ENCODE measurements at places on chromosomes 4 and X.

GRCh38 chrX:111857534-111858060 lies 18.4 kb upstream of the TRPC5OS start:
- no peak for DNase-seq

- no peak for DNase-seq
Measured at GRCh38 chr4:76253511-76253910, 2.0 kb downstream of the FAM47E start.

DNA sequence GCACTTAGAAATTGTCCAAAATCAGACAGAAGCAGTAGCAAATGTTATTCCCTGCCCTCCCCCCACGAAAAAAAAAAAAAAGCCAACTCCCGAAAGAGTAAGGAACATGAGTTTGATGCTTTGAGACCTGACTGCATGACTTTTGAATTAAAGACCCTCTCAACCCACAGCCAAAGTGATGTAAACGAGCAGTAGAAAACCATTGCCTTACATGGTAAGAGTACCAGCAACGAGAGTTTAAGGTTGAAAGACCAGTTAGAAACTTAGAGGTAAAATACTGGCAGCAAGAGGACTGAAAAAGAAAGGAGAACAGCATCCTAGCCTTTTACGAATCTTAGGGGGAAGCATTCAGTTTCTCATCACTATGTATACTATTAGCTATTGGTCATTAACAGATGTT lies 10.0 kb upstream of the ANXA10 start:
- DNase-seq: no peak

DNA sequence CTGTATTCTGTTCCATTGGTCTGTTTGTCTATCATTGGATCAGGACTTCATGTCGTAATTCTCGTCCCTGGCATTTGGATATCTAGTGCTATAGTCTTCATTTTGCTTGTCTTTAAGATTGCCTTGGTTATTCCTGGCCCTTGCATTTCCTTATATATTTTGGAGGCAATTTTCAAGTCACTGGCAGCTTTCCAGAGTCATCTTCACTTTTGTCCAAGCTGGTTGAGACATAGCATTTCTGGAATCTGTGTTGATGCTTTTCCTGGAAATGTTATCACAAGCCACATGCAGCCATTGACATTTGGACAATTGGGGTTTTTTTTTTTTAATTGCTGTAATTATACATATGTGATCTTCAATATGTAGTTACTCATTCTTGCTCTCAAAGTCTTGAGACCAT lies 45.2 kb upstream of the HGFAC start:
- DNase-seq: no peak

GRCh38 chr4:3363411-3364141 lies 70.8 kb downstream of the RGS12 start:
- DNase-seq: no peak

DNA sequence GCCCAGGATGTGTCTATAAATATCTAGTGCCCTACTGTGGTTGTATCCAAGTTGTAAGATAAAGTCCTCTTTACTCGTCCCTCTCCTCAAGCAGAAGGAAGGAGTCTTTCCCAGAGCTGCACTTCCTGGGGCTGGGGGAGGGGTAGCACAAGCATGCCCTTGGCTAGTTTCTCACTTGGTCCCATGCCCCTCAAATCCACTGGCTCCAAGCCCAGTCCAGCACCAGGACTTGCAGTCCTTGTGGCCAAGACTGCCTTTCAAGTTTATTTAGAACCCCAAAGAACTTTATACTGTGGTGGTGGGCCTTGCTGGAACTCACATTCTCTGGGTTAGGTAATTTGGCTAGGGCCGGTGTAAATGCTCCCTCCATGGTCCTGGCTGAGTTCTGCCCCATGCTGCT lies 43.2 kb upstream of the SLC10A4 start:
- no peak for DNase-seq

GRCh38 chrX:72572248-72573157 lies at the start of gene HDAC8:
Gene HDAC8, minus strand, starts transcription at chrX:72572843. Its CDS starts 82 bp downstream, at chrX:72572761.
- peak; percentile 21 for DNase-seq

- DNase-seq: no peak
Measured at GRCh38 chr4:108429662-108430061, 190.7 kb upstream of the RPL34 start.

DNA sequence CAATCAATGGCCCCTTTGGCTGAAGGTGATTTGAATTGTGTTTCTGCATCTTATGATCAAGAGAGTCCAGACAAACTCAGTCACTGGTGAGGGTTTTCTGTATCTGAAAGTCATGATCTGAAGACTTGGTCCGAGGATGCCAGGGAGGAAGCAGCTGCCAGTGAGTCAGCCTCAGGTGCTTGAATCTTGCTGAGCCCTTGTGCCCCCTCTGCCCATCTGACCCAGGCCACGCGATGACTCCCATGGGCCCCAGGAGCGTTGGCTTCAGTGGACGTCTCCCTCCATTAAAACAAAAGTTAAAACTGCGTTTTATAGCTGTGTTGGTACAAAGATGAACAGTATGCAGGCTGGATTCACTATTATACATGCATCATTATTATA lies 62.0 kb downstream of the HTRA3 start:
- no peak for DNase-seq

DNA sequence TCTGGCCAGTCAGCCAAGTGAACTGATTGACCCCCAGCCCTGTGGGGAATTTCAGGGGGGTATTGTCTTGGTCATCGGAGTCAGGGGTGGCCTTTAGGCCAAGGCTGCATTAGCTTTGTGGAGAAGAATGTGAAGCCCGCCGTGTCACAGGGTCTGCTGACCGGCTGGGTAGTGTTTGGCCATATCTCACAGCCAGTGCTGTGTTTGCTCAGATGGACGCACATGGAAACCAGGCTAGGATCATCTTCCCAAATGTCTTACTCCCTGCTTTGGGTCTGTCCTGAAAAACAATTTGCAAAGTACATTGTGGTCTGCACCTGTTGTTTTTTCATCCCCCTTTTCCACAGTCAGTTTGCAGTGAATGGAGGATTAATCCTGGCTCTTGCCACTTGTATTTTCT lies 13.0 kb downstream of the TMEM164 start:
- no peak for DNase-seq

DNA sequence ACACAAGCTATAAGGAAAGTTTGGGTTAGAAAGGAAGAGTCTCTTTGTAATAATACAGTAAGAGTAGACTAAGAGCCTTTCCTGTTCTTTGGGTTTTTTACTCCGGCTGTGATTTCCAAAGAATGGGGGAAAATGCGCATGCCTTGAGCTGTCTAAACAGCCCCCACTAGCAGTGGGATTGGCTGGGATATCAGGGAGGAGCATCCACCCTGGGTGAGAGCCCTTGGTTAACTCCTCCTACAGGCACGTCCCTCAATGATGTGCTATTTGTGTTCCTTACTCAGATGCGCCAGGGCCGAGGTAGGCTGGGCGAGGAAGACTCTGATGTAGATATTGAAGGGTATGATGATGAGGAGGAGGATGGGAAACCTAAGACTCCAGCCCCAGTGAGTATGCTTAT lies 74.0 kb upstream of the OGT start:
- no peak for DNase-seq

GRCh38 chr4:181272422-181272821 lies 970.8 kb upstream of the TENM3 start:
- DNase-seq: no peak

GRCh38 chr4:77263247-77263646 lies 106.2 kb downstream of the CCNG2 start:
- no peak for DNase-seq

DNA sequence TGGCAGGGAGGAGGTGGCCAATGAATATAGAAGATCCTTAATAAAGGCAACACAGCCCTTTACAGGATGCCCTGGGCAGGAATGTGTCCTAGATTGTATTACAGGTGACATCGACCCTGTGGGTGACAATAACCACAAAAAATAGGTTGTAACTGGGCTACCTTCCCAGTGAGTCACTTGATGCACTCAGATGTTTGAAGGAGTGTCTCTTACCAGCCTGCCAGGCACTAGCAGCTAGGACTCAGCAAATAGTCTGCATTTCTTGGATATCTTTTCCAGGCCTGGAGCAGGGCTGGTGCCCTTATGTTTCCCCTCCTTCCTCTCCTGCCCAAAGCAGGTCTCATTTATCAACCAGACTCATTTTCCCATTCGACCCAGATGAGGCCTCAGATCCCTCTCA lies 50.9 kb upstream of the TMEM164 start:
- DNase-seq: no peak

GRCh38 chrX:39813631-39814277 lies 284.0 kb downstream of the BCOR start:
- DNase-seq: no peak

GRCh38 chrX:39629001-39629400 lies 468.8 kb downstream of the BCOR start:
- DNase-seq: no peak

DNA sequence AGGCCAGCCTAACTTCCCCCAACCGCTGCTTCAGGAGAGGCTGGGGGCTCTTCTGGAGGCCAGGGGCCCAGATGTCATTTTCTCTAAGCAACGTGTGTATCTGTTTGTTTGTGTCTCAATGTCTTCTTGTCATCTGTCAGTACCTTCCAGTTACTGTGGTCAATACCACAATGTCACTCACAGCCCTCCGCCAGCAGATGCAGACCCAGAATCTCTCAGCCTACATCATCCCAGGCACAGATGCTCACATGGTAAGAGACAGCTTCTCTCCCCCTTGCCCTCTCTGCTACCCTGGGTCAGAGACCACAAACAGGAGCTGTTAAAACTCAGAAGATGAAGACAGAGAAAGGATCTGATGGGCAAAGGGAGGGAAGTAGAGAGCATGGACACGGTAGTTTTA lies 5.0 kb downstream of the XPNPEP2 start:
- DNase-seq: no peak

- DNase-seq: no peak
Measured at GRCh38 chr4:68368691-68369131, 18.8 kb upstream of the YTHDC1 start.

DNA sequence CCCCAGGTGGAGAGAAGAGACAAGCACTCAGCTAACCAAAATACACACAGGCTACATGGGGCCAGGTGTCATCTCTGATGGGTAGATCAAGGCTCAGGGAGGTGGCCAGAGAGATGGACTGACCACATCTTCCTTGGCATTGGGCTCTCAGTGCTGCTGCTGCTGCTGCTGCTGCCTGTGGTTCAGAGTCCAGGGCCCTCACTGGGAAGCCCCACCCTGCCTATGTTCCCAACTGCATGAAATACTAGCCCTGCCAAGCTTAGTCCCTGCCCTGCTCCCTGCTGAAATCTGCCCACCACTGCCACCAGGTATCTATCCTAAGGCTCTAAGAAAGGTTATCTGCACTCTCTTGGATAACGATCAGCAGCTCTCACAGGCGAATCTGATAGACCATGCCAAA lies 118.7 kb downstream of the EFHC2 start:
- DNase-seq: no peak

GRCh38 chr4:40564815-40565483 lies 64.7 kb downstream of the RBM47 start:
- no peak for DNase-seq

GRCh38 chr4:92060333-92060732 lies 243.4 kb upstream of the GRID2 start:
- no peak for DNase-seq

DNA sequence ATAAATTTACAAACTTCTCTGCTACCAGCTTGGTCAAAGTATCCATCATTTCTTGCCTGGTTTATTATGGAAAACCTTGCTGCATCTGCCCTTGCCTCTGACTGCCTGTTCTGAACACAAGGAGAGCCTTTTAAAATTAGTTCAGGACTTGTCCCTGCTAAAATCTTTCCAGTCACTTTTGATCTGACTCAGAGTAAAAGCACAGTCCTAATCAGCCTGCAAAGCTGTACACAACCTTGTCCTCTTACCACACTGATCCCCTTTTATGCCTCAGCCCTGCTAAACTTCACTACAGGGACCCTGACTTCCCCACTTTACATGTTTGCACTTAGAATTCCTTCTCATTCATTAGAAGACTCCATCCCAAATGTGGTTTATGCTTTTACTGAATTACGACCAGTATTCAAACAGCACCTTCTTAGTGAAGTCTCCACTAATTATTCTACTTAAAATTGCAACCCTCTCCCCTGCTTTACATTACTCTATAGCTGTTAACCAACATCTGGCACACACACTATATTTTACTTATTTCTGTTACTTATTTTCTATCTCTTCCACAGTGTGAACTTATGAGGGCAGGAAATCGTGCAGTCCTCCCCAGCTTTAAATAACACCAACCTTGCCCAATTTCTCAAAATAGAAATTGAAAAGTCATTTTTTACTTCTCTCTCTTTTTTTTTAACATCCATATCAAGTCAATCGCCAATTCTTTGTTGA lies 6.3 kb downstream of the GABRA4 start:
- DNase-seq: no peak

- DNase-seq: no peak
Measured at GRCh38 chrX:88944661-88945060, 197.6 kb downstream of the CPXCR1 start.

DNA sequence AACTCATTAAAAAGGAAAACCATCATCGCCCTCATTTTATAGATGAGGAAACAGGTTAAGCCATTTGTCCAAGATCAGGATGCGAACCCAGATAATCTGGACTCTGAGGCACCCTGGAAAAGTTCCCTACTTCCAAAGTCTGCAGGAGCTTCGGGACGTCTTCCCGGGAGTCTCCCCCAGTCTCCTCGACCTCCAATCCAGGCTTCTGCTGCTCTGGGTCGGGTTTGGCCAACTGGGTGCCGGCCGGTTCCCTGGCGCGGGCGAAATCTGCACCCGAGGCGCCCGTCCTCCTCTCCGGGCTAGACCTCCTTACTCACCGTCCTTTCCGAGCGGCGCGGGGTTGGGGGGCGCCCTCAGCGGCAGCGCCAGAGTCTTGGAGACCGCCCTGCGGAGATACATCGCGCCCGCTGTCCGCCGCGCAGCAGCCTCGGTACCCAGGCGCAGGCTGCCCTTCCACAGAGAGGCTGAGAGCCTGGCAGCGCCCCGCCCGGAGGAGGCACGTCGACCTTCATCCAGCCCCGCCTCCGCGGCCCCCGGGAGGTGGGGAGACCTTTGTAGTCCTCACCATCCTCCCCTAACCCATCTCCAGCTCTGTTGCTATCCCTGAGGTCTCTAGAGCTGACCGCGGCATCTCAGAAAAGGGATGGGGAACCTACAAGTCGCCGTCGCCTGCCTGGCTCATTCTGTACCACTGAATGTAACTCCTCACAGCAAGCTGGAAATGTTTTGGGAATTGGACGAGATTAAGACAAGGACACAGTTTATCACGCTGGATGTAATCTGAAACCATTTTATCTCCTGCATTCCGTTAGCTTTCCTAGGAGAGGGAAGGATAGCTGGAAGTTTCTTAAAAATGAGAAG lies at the start of gene MGARP:
Gene MGARP (minus strand): TSS at position 466 of the 861 bp plus-strand sequence. CDS start 67 bp downstream, at position 399.
- no peak for DNase-seq

DNA sequence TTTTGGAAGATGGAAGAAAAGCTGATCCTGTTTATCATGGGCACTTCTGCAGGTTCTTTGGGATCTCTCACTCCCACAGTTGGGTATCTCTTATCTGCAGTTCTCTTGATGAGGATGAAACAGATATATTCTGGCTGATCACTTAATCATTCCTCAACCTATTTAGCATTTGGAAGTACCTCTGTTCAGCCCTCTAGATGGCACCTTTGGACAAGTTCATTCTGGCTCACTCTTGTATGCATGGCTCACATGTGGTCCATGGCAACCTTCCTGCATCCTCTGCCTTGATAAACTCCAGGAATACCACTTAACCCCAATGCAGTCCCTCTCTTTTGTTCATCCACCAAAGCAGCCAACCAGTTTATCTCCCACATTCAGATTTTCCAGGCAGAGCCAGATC lies 74.2 kb downstream of the SMARCA5 start:
- no peak for DNase-seq

- DNase-seq: no peak
Measured at GRCh38 chr4:78732332-78733104, 43.6 kb upstream of the BMP2K start.

Measured in stimulated activated CD4-positive, alpha-beta T cell treated with anti-CD3 and anti-CD28 coated beads, Interleukin-12 subunit alpha, Interleukin-12 subunit beta, amount 100 ng/mL, for 24 hours (primary cell).